Omental fat pad (tissue), 4 donors: ENCODE measurements at places on chromosomes 6 and 20. TPM values are rescaled to one million over a fixed set of nuclear protein-coding genes. Genes with fewer than 3 reads are reported as not detected.

GRCh38 chr6:96836631-96837080, 621 bp downstream of the GPR63 start:
- DNase-seq: no peak

DNA sequence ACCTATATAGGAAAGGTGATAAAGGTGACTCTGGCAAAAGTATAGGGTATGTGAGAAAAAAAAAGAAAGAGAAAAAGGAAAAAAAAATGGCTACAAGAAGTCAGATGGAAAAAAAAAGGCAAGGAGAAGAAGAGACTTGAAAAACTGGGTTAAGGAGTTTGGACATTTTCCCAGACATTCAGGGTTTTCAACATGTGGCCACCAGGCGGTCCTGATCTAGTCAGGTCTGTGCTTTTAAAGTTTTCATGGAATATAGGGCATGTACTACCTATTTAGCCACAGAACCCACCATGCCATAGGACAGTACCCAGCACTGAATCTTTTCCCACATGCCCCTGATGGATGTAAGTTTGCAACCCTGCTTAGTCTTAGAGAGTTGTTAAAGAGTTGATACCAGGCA, 433.7 kb downstream of the MAFB start:
- DNase-seq: no peak

The LINC00237 gene
- not detected for total RNA-seq

DNA sequence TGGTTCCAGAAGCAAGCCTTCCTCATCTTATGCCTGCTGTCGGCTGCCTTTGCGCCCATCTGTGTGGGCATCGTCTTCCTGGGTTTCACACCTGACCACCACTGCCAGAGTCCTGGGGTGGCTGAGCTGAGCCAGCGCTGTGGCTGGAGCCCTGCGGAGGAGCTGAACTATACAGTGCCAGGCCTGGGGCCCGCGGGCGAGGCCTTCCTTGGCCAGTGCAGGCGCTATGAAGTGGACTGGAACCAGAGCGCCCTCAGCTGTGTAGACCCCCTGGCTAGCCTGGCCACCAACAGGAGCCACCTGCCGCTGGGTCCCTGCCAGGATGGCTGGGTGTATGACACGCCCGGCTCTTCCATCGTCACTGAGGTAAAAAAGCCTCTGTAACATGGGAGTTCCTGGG, 366 bp downstream of the SLC22A1 start:
- no peak for DNase-seq
